Fibroblast of villous mesenchyme (primary cell): ENCODE measurements at places on chromosomes 12 and 14. TPM values are rescaled to one million over a fixed set of nuclear protein-coding genes. Genes with fewer than 3 reads are reported as not detected.

The OR4E1 gene
- total RNA-seq, result not detected in 2 replicates

The AICDA gene
- not detected in 2 replicates for total RNA-seq

The KRT85 gene
- not detected in 2 replicates for total RNA-seq

The KRT80 gene
- total RNA-seq, result 0.32 and 1.3 TPM in 2 replicates

The C12orf50 gene
- total RNA-seq, result under 0.01 TPM in 1 of 2 replicates, not detected in the other

The MAPK1IP1L gene
- total RNA-seq, result 36.1 and 49.2 TPM in 2 replicates

The LRFN5 gene
- 0.97 and 1.7 TPM in 2 replicates for total RNA-seq

The PTPRR gene
- total RNA-seq, result 0.64 TPM in 1 of 2 replicates, not detected in the other

The CLEC4C gene
- total RNA-seq, result not detected in 2 replicates

The MAP3K9 gene
- under 0.01 and 0.43 TPM in 2 replicates for total RNA-seq

The LRP6 gene
- 50.1 and 50.3 TPM in 2 replicates for total RNA-seq

The KCNH5 gene
- under 0.01 TPM in 2 replicates for total RNA-seq

The ATF7 gene
- total RNA-seq, result 9.3 and 14.7 TPM in 2 replicates

The MDM2 gene
- total RNA-seq, result 151 and 245 TPM in 2 replicates

The PMCH gene
- total RNA-seq, result not detected in 2 replicates

The SNAPC1 gene
- 9.3 and 27.2 TPM in 2 replicates for total RNA-seq

The DBX2 gene
- total RNA-seq, result not detected in 2 replicates

The AQP6 gene
- total RNA-seq, result not detected in 2 replicates

The SERPINA9 gene
- total RNA-seq, result not detected in 2 replicates

The MYL2 gene
- total RNA-seq, result not detected in 2 replicates

The NOS1 gene
- total RNA-seq, result not detected in 2 replicates

The TMEM233 gene
- total RNA-seq, result not detected in 2 replicates

The MRPL52 gene
- 58.3 and 82.5 TPM in 2 replicates for total RNA-seq

The GARIN6 gene
- not detected in 2 replicates for total RNA-seq

The KRT83 gene
- total RNA-seq, result not detected in 2 replicates

The SERPINA3 gene
- total RNA-seq, result 0.32 TPM in 1 of 2 replicates, not detected in the other

The CSRP2 gene
- 64.3 and 131 TPM in 2 replicates for total RNA-seq

The ARHGAP9 gene
- total RNA-seq, result under 0.01 TPM in 2 replicates

The ANAPC7 gene
- total RNA-seq, result 35.4 and 57.4 TPM in 2 replicates

The PRKAB1 gene
- 13.2 and 16.0 TPM in 2 replicates for total RNA-seq

The ACOT4 gene
- total RNA-seq, result 0.64 and 1.7 TPM in 2 replicates
